CD8-positive, alpha-beta memory T cell (primary cell): ENCODE measurements at places on chromosomes 3 and 15. TPM values are rescaled to one million over a fixed set of nuclear protein-coding genes. Genes with fewer than 3 reads are reported as not detected.

FOXB1 gene
- total RNA-seq, result 0.37 TPM

- no peak for DNase-seq
Observed at GRCh38 chr3:157166115-157166514, 6.2 kb upstream of the CCNL1 start.

DNA sequence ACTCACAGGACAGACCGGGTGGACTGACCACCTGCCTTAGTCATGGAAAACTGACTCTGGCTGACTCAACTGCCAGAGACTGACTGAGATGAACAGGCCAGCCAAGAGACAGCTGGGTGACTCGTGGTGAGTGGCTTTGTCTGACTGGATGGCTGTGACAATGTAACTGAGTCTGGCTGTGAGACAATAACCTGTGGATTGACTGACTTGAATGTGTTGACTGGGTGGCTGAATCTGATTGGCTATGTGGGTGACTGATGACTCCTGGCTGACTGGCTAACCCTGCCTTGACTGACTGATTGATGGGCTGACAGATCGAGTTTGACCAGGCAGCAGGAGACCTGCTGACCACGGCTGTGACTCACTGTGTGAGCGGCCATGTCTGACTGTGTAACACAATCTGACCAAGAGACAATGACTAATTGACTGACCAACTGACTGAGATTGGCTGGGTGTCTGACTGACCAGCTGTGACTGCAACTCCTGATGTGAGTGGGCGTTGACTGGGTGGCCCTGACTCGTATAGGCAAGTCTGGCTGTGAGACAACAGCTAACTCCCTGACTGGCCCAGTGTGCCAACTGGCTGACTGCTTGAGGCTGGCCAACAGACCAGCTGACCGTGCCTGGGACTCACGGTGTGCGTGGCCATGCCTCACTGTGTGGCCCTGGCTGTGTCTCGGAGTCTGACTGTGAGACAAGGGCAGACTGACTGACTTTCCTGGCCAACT is 509.1 kb downstream of the SHQ1 start:
- DNase-seq, result no peak

DNA sequence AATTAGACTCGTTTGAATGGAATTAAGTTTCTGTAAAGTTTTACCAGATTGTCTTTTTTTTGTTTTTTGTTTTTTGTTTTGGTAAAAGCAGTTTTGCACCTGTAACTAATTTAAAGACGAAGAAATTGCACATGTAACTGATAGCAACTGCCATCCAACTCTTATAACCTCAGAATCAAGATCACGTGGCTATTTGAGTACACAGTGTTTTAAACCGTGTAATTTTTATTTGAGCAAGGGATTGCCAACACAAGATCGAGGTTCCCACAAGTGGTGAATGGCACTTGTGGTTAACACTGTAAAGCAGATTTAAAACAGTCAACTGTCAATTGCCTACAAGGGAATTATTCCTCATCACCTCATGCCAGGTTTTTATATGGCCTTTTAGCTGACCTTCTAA is 67.3 kb downstream of the PPARG start:
- no peak for DNase-seq

- DNase-seq, result no peak
Observed at GRCh38 chr3:188316021-188316722, 162.2 kb downstream of the LPP start.

DNA sequence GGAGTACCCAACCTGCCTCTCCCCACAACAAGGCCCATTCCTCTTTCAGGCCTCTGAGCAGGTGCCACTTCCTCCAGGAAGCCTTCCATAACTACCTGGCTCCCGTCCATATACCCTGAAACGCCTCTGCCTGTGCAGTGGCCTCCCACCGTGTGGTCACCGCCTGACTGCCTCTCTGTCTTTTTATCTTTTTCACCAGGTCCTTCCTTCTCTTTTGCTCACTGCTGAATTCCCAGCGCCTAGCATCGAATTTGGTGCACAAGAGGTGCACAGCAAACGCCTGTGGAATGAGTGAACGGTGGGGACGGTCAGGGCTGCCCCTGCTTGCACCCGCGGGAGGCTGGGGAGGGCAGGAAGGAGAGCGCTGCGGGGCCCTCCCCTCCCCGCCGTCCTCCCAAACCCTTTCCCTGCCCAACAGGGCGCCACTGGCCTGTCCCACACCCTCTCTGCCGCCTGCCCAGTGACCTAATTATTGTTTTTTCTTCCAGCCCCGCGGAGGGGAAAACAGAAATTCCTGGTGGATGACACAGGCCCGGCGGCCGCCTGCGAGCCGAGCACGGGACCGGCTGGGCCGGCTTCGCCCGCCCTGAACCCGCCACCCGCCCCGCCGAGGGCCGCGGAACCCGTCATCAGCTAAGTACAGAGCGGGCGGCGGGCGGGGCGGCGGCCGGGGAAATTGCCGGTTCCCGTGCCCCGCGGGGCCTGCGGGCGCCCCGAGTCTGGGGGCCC is 140.1 kb downstream of the SMAD6 start:
- no peak for DNase-seq

GRCh38 chr15:85718271-85718971 is 76.3 kb downstream of the KLHL25 start:
- DNase-seq, result no peak

- no peak for DNase-seq
Observed at GRCh38 chr3:163563485-163563884, 1514.8 kb downstream of the SI start.

DNA sequence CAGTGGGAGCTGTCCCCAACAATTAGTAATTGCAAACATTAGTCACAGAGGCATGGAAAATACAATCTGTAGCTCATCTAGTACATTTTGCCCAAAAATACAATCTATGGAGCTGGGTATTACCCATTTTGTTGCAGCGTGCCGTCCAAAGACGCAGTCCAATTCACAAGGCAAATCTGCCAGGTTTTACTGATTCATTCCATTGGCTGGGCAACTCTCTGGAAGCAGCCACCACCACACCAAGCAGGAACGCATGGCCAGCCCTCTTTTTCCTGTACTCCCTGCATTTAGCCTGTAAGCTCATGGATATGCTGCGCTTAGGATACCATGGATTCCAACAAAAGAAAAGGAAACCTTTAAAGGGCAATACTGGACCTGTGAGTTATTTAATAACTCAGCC is 60.5 kb upstream of the ARRDC4 start:
- no peak for DNase-seq

DNA sequence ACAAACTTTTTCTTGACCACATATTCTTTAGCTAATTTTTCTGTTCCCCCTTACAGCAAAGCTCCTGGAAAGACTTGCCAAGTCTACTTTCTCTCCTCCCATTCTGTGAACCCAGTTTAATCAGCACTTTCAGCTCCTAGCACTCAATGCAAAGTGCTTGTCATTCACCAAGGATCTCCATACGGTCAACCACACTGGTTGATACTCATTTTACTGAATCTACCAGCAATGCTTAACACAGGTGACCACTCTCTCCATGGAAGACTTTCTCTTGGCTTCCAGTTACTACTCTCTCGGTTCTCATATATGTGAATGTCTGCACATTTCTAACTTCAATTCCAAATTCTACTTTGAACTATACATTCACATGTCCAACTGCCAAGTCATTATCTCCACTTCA is 11.7 kb downstream of the MRPL3 start:
- DNase-seq, result no peak

- DNase-seq, result no peak
Observed at GRCh38 chr15:47620960-47621681, 96.2 kb upstream of the SEMA6D start.

- DNase-seq, result no peak
Observed at GRCh38 chr3:141408596-141408995, 40.3 kb downstream of the ZBTB38 start.

DNA sequence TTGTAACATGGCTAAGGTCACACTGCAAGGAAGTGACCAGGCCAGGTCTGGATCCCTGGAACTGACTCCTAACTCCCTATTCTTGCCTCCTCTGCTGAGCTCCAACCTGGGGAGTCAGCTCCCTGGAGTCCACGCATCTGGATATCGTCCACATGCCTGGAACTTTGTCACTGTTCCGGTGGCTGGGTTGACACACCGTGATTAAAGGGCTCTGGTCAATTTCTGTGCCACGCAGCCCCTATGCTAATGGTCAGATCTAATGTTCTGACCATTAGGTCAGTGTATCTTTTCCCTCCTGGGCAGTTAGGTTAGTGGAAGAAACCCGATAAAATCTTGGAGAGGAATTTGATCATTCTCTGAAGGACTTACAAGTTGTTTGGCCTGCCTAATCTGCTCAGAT is 1.6 kb upstream of the TPM1 start:
- DNase-seq, result no peak

- no peak for DNase-seq
Observed at GRCh38 chr3:126397610-126398422, 3.1 kb downstream of the CFAP100 start.

DNA sequence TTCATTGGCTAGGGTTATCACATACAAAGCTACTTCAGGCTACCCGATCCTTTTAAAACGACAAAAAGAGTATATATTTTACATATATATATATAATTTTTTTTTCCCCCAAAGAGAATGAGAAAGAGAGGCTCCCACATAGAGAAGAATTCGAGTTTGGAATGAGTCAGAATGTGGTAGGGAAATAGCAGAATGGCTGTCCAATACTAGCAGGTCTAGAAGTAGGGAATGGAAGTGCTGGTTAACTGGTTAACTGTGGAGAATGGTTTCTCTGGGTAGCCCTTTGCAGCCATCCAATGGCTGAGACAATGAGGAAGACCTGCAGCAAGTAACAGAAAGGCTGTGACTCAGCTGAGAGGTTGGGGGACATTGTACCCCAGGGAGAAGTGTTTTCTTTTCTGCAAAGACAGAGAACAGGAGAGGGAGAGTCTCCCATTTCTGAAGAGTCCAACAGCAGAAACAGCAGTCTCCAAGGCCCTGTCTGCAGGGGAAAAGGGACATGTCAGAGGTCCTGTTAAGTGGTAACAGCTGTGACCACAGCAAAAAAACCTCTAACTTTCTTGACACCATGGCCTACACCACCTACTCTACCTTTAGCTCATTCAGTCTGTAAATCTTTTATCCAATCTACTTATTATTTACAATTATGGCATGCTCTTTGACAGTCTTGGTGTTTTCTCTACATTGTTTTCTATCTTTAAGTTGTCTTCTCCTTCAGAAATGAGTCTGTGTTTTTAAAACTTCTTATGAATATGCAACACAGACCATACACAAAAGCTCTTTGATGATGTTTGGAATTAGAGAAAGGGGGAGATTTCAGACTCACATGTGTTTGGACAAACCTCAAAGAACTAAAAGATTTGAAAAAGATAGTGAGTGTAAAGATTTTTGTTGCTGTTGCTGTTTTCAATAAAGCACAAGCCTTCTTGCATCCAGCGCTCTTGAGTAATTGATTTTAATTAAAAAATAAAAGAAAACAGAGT is 116.1 kb upstream of the SLC7A14 start:
- no peak for DNase-seq

DNA sequence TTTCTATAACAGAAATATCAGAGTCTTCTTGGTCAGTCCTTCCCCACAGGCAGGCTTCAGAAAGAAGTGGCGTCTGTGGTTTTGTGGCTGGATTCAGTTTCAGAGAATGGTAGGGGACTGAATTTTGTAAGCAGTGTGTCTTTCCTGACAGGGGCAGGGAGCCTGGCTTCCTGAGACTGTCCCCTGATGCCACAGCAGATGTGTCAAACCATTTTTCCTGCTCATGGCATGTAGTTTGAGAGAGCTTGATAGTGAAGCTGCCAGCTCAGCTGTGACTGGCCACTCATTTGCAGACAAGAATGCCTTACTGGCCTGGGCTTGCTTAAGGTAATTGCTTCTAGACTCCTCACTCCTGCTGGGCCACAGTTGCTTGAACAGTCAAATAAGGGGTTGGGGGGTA is 26.4 kb downstream of the LARS2 start:
- DNase-seq, result no peak

REC114 gene
- not detected for total RNA-seq

- DNase-seq, result no peak
Observed at GRCh38 chr15:78374436-78375393, 34.6 kb downstream of the CRABP1 start.

- DNase-seq, result no peak
Observed at GRCh38 chr3:120462409-120462959, 11.7 kb upstream of the FSTL1 start.

GOLGA6B gene
- not detected for total RNA-seq

SERPINI2 gene
- total RNA-seq, result not detected

DNA sequence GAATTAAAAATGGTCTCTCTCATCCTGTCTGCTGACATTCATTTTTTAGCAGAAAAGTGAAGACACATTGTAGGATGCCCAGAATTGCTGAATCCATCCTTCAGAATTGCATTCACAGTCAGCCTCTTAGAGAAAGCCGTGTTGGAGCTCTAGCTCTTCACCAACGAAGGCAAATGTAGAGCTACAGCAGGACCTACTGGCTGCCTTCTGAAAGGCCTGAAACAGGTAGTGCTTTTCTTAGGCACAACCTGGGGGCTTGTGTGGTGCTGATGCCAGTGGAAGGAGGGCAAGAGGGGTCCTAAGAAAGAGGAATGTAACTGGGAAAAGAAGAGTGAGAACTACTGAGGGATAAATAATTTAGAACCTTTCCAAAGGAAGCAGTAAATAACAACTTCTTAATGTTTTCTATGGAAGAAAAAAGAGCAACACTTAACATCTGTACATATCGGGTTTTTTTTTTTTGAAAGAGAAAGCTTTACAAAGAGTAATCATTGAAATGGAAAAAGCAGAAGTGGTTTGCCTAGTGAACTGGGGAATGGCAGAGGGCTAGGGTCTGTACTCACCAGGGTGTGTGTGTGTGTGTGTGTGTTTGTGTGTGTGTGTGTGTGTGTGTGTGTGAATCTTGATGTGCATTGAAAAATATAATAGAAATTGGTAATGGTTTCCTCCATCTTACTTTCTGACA is 297.8 kb downstream of the SATB1 start:
- DNase-seq, result no peak

GRCh38 chr3:44439499-44440295 is 37.8 kb downstream of the ZNF445 start:
- DNase-seq, result peak; percentile 72

DNA sequence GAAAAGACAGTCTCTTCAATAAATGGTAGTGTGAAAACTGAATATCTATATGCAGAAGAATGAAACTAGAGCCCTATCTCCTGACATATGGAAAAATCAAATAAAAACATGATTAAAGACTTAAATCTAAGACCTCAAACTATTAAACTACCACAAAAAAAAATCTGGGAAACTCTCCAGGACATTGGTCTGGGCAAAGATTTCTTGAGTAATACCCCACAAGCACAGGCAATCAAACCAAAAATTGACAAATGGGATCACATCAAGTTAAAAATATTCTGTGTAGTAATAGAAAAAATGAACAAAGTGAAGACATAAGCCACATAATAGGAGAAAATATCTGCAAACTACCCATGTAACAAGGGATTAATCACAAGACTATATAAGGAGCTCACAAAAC is 286.4 kb downstream of the TBC1D5 start:
- no peak for DNase-seq

SENP8 gene
- total RNA-seq, result 2.7 TPM

- DNase-seq, result no peak
Observed at GRCh38 chr15:96352604-96353405, 22.3 kb downstream of the NR2F2 start.

DNA sequence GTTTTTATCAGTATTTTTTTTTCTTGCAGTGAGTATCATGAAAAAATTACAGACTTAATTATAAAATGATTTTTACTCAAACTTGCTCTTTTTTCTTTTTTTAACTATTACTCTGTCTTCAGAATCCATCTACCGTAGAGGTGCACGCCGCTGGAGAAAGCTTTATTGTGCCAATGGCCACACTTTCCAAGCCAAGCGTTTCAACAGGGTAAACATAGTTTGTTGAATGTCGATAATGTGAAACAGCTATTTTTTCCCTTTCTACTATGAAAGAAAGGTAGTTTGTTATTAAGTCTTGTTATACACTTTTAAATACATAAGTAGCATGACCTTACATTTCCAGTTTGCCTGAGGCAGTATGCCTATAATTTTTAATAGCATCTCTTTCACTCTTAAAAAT is 45.6 kb downstream of the PRKCI start:
- DNase-seq, result no peak
